Neuronal stem cell (in vitro differentiated cells): ENCODE measurements at places on chromosomes 5 and 9.

GRCh38 chr5:125452991-125453390 lies 706.6 kb upstream of the ZNF608 start:
- H3K27me3 ChIP-seq = no peaks in the 10 kb centered on the region
- H3K27ac ChIP-seq = no peak overlapping the region
- DNase-seq = no peak
- no peaks in the 10 kb centered on the region for H3K4me1 ChIP-seq
- no peak overlapping the region for H3K4me3 ChIP-seq
- H3K36me3 ChIP-seq = no peaks in the 10 kb centered on the region

GRCh38 chr5:139038613-139039305 lies 159.4 kb downstream of the SIL1 start:
- H3K4me3 ChIP-seq = peak overlapping the region; percentile 11
- H3K27me3 ChIP-seq = no peaks in the 10 kb centered on the region
- no peak overlapping the region for H3K27ac ChIP-seq
- H3K36me3 ChIP-seq = no peaks in the 10 kb centered on the region

DNA sequence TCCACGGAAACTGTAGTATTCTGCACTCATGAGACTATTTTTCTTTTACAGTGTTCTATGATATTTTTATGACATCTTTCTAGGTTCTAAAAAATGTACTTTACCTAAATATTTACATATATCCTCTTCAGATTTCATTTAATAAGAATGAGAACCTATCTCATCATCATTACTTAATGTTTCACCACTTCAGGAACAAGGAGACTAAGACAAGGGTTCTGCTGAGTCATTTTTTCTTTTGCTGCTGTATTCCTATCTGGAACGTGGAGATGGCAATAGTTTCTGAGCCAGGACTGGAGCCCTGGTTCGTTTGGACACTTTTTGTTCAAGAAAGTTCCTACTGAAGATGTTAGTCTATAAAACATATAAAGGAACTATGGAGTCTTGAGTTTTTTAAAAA lies 258.2 kb upstream of the MAP3K1 start:
- no peak overlapping the region for H3K4me3 ChIP-seq
- DNase-seq = no peak
- H3K4me1 ChIP-seq = peaks cover 2% of the 10 kb centered on the region
- no peak overlapping the region for H3K27ac ChIP-seq

GRCh38 chr9:131394464-131395156 lies 724 bp downstream of the PRRC2B start:
- H3K4me1 ChIP-seq = peaks cover 19% of the 10 kb centered on the region
- H3K4me3 ChIP-seq = peak overlapping the region; percentile 89
- H3K27me3 ChIP-seq = no peaks in the 10 kb centered on the region

GRCh38 chr5:10374046-10375022 lies 20.8 kb downstream of the MARCHF6 start:
- no peak for DNase-seq
- H3K36me3 ChIP-seq = peaks cover 55% of the 10 kb centered on the region
- H3K27ac ChIP-seq = no peak overlapping the region
- no peaks in the 10 kb centered on the region for H3K27me3 ChIP-seq
- no peak overlapping the region for H3K4me3 ChIP-seq

GRCh38 chr9:136695435-136695895 lies 8.2 kb upstream of the AGPAT2 start:
- peaks cover 22% of the 10 kb centered on the region for H3K4me1 ChIP-seq
- H3K27me3 ChIP-seq = peaks cover 39% of the 10 kb centered on the region
- H3K27ac ChIP-seq = no peak overlapping the region

GRCh38 chr9:33452828-33453271 lies 5.5 kb upstream of the AQP3 start:
- no peak overlapping the region for H3K4me3 ChIP-seq
- no peak overlapping the region for H3K27ac ChIP-seq
- peaks cover 3% of the 10 kb centered on the region for H3K4me1 ChIP-seq

- H3K4me3 ChIP-seq = no peak overlapping the region
- H3K4me1 ChIP-seq = peaks cover 3% of the 10 kb centered on the region
- DNase-seq = no peak
- H3K36me3 ChIP-seq = no peaks in the 10 kb centered on the region
- no peak overlapping the region for H3K27ac ChIP-seq
These were observed 70.2 kb downstream of the PRUNE2 start for GRCh38 chr9:76835571-76836283.

DNA sequence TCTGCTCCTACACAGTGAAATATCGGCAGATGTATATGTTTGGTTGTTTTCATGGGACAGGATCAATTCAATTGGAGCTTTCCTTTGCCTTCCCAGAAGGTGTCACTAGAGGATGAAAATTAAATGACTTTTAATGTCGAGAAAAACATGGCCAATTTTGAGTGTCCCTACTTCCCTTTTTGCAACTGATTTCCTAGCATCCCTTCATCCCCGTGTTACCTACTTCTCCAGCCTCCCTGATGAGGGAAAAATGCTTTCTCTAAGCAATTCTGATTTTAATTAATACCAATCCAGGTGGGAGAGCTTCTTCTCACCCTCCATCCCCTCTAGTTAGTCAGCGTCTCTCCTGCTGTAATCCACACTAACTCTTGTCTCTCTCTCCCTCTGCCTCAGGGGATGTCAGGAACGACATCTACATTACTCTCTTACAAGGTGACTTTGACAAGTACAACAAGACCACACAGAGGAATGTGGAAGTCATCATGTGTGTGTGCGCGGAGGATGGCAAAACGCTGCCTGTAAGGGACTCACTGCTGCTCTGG lies 64.9 kb downstream of the DOCK2 start:
- H3K27me3 ChIP-seq = no peaks in the 10 kb centered on the region
- H3K4me1 ChIP-seq = no peaks in the 10 kb centered on the region
- no peak overlapping the region for H3K4me3 ChIP-seq
- H3K36me3 ChIP-seq = no peaks in the 10 kb centered on the region
- DNase-seq = no peak

GRCh38 chr9:33159777-33160127 lies 7.4 kb downstream of the B4GALT1 start:
- no peak overlapping the region for H3K27ac ChIP-seq
- H3K4me1 ChIP-seq = peaks cover 24% of the 10 kb centered on the region
- H3K27me3 ChIP-seq = no peaks in the 10 kb centered on the region
- H3K36me3 ChIP-seq = no peaks in the 10 kb centered on the region
- H3K4me3 ChIP-seq = no peak overlapping the region

GRCh38 chr9:138103849-138104206 lies 226.2 kb downstream of the CACNA1B start:
- DNase-seq = no peak
- no peak overlapping the region for H3K27ac ChIP-seq
- no peaks in the 10 kb centered on the region for H3K36me3 ChIP-seq

DNA sequence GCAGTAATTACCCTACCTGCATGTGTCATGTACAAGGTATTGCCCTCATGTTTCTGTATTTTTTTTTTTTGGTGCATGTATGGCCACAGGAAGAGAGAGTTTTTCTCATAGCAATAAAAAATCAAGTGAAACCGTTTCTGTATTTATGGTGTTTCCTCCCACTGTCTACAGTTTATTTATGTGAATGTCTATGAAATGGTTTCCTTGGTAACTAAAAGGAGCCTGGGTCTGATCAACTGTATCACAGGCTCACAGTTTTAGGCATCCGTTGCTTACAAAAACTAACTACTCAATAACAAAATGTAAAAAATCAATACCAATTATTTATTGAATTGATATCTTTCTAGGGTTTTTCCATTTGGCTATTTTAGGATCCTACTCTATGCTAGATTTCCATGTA lies 464.4 kb downstream of the TAF11L14 start:
- no peaks in the 10 kb centered on the region for H3K27me3 ChIP-seq
- H3K36me3 ChIP-seq = no peaks in the 10 kb centered on the region
- H3K27ac ChIP-seq = no peak overlapping the region
- DNase-seq = no peak

DNA sequence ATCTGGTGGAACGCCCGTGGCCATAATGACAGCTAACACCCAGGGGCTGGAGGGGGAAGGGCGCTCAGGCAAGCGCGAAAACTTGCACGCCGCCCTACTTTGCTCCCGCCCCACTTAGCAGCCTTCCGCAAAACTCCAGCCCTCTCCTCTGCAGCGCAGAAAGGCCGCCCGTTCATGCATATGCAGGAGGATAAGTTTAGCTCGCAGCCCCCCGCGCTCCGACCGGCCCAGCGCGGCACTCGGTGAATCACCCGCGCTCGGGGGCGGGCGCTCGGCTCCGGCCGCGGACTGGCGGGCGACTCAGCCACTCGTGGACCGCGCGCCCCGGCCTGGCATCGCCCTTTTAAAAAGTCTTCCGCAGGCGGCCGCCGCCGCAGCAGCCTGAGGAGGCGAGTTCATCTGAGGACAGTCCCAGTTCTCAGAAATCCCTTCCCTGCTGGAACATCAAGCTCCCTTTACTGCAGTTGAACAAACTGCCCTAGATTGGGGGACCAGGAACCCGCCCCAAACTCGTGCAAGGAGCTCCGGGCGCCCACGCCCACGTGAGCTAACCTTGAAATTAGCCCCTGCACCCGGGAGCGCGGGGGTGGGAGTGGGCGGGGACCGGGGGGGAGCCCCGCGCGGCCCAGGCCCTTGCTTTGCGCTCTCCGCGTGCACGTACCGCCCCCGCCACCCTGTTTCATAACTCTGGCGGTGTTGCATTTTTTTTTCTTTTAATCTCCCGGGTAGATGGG lies 4.5 kb upstream of the KLF9 start:
- peaks cover 62% of the 10 kb centered on the region for H3K27me3 ChIP-seq
- peak overlapping the region; percentile 55 for H3K4me3 ChIP-seq
- peaks cover 16% of the 10 kb centered on the region for H3K4me1 ChIP-seq
- H3K36me3 ChIP-seq = no peaks in the 10 kb centered on the region
- H3K27ac ChIP-seq = no peak overlapping the region

GRCh38 chr5:134479839-134480238 lies 45.6 kb upstream of the JADE2 start:
- H3K4me1 ChIP-seq = no peaks in the 10 kb centered on the region
- no peak overlapping the region for H3K4me3 ChIP-seq
- H3K36me3 ChIP-seq = no peaks in the 10 kb centered on the region
- H3K27me3 ChIP-seq = no peaks in the 10 kb centered on the region
- no peak for DNase-seq
- no peak overlapping the region for H3K27ac ChIP-seq

GRCh38 chr5:116423141-116423540 lies 151.5 kb downstream of the SEMA6A start:
- DNase-seq = no peak
- H3K4me3 ChIP-seq = no peak overlapping the region
- H3K27ac ChIP-seq = no peak overlapping the region
- H3K36me3 ChIP-seq = no peaks in the 10 kb centered on the region
- no peaks in the 10 kb centered on the region for H3K27me3 ChIP-seq
- no peaks in the 10 kb centered on the region for H3K4me1 ChIP-seq

GRCh38 chr5:145637396-145637795 lies 197.7 kb downstream of the PRELID2 start:
- H3K36me3 ChIP-seq = no peaks in the 10 kb centered on the region
- H3K4me3 ChIP-seq = no peak overlapping the region
- H3K4me1 ChIP-seq = no peaks in the 10 kb centered on the region

DNA sequence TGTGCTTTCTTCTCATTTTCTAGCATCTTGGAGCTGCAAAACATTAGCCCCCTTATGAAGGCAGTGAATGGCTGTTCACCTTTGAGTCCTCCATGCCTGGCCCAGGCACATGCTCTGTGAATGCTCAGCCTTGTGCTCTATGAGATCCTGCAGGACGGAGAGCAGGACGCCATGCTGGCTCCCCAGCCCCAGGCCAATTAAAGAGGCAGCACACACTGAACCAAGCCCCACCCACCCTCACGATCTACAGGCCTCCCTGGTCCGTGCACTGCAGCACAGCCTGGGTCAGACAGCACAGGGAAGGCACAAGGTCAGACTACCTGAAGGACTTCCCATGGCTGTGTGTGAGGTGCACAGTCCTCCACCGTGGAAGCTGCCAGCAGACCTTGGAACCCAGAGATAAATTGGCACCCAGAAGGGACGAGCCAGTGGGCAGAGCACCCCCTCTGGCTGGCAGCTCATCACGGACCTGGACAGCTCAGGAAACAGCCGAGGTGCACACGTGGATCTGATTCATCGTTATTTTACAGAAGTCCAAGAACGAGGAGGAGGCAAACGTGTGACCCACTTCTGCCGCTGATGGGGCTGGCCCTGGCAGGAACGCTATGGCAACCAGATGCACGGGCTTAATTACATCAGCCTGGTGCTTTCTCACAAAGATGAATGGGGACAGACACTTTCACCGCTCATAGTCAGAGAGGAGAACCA lies 59.5 kb downstream of the OLFM1 start:
- no peak for DNase-seq
- no peaks in the 10 kb centered on the region for H3K27me3 ChIP-seq
- no peak overlapping the region for H3K27ac ChIP-seq
- H3K36me3 ChIP-seq = no peaks in the 10 kb centered on the region

GRCh38 chr9:112005939-112006338 lies 109.3 kb downstream of the UGCG start:
- H3K4me1 ChIP-seq = no peaks in the 10 kb centered on the region
- H3K27ac ChIP-seq = no peak overlapping the region
- no peak for DNase-seq
- H3K27me3 ChIP-seq = no peaks in the 10 kb centered on the region
- H3K36me3 ChIP-seq = no peaks in the 10 kb centered on the region
- H3K4me3 ChIP-seq = no peak overlapping the region

GRCh38 chr9:113955076-113955752 lies 79.1 kb downstream of the ZNF618 start:
- no peak for DNase-seq
- no peaks in the 10 kb centered on the region for H3K4me1 ChIP-seq
- H3K4me3 ChIP-seq = no peak overlapping the region
- no peak overlapping the region for H3K27ac ChIP-seq
- peaks cover 10% of the 10 kb centered on the region for H3K36me3 ChIP-seq

GRCh38 chr5:178214160-178214803 lies 9.9 kb downstream of the HNRNPAB start:
- H3K27ac ChIP-seq = no peak overlapping the region
- no peaks in the 10 kb centered on the region for H3K4me1 ChIP-seq
- peaks cover 68% of the 10 kb centered on the region for H3K36me3 ChIP-seq
- no peak for DNase-seq
- H3K4me3 ChIP-seq = no peak overlapping the region

GRCh38 chr5:156093024-156093423 lies 233.9 kb upstream of the SGCD start:
- H3K27me3 ChIP-seq = no peaks in the 10 kb centered on the region
- no peak overlapping the region for H3K27ac ChIP-seq
- H3K4me1 ChIP-seq = no peaks in the 10 kb centered on the region
- H3K4me3 ChIP-seq = no peak overlapping the region

GRCh38 chr9:88605512-88606362 lies 70.8 kb downstream of the NXNL2 start:
- no peaks in the 10 kb centered on the region for H3K36me3 ChIP-seq
- DNase-seq = no peak
- H3K4me3 ChIP-seq = no peak overlapping the region
- H3K27ac ChIP-seq = no peak overlapping the region
- no peaks in the 10 kb centered on the region for H3K4me1 ChIP-seq

GRCh38 chr5:93582677-93583438 lies at the start of gene NR2F1:
TSS of gene NR2F1 (plus strand) at chr5:93583222. CDS start at chr5:93585024, 1,802 bp downstream.
- DNase-seq = peak; percentile 99
- peak within 1 kb of the TSS; percentile 91 for H3K27ac ChIP-seq
- H3K4me3 ChIP-seq = peak within 1 kb of the TSS; percentile 97

DNA sequence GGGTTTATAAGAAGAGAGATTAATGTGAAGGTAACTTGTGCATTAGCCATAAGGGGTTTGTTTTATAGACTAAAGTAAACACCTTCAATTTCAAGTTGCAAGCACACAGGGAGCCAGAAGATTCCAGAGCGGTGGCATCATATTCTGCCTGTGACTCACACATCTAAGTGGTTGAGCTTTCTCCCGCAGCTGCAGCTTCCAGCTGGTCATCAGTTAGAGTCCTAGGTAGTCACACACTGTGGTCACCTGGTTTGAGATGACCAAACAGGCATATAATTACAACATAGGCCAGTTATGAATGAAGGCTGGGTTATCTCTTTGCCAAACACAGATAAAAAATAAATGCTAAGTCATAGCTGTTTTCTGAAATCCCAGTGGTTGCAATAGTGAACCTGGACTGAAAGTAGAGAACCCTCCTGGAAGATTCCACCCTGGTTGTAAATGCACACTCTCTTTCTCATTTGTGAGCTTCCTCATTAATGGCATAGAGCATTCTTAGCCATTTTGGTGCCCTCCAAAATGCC lies 171.3 kb downstream of the GDNF start:
- no peak for DNase-seq
- no peaks in the 10 kb centered on the region for H3K27me3 ChIP-seq
- H3K4me3 ChIP-seq = no peak overlapping the region
